Activated T-helper 1 cell treated with anti-CD3 and anti-CD28 coated beads, Interleukin-12 subunit alpha, Interleukin-12 subunit beta, Interleukin-2, Interleukin-4 antibody, amounts not matched to agents 30 ng/mL and 10 ng/mL and 1 ng/mL, durations not matched to agents 14 hours and 24 hours and 36 hours (primary cell): ENCODE measurements at places on chromosomes 2 and 18. TPM values are rescaled to one million over a fixed set of nuclear protein-coding genes. Genes with fewer than 3 reads are reported as not detected.
A peak's percentile ranks its signal among the peaks of the same experiment; 100 is the strongest.

DNA sequence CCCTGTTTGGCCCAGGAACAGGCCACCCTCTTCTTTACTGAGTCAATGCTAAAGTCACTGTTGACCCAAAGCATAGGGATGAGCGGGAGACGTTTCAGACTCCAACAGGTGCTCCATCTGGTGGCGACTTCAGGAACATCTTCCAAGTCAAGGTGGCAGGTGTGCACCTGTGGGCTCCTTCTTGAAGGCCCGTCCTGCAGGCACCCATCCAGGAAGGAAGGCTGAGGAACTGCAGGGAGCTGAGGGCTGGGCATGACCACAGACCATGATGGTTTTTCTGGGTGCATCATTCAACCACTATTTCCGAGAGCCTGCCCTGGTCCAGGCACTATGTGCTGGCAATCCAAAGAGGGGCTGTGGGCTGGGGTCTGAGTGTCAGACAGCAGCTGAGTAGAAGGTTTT, 142.8 kb downstream of the NDUFA10 start:
- H3K27me3 ChIP-seq: peaks cover 7% of the 10 kb centered on the region
- no peak overlapping the region for H3K4me3 ChIP-seq
- H3K27ac ChIP-seq: no peak overlapping the region
- peak; percentile 24 for DNase-seq
- H3K4me1 ChIP-seq: peaks cover 6% of the 10 kb centered on the region

DNA sequence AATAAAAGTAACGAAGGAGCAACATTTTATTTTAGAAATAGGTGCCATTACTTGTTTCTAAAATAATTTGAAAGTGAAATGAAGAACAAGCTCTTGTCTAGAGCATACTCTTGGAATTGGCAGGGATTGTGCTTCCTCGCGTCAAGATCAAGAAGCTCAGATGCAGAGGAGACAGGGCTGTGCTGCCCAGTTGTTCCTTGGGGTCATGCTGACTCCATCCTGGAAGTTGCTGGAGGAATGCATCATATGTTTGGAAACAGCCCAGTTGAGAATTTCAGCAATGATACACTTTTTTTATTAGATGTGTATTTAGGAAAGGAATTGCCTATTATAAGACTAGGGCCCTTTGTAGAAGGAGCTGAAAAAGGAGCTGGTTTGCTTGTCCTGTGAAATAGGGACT, 17.2 kb downstream of the LTBP1 start:
- H3K36me3 ChIP-seq: no peaks in the 10 kb centered on the region
- H3K27me3 ChIP-seq: peaks cover 7% of the 10 kb centered on the region
- DNase-seq: no peak
- H3K4me1 ChIP-seq: no peaks in the 10 kb centered on the region
- H3K4me3 ChIP-seq: no peak overlapping the region
- H3K27ac ChIP-seq: no peak overlapping the region

DNA sequence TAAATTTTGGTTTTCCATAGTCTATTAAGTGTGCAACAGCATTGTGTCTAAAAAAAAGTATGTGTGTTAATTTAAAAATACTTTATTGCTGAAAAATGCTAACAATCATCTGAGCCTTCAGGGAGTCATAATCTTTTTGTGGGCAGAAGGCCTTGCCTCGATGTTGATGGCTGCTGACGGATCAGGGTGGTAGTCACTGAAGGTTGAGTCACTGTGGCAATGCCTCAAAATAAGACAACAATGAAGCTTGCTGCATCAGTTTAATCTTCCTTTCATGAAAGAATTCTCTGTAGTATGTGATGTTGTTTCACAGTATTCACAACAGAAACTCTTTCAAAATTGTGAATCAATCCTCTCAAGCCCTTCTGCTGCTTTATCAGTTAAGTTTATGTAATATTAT, 31.3 kb downstream of the HDHD2 start:
- H3K4me1 ChIP-seq: peaks cover 21% of the 10 kb centered on the region
- no peak for DNase-seq
- H3K27ac ChIP-seq: no peak overlapping the region
- H3K36me3 ChIP-seq: peaks cover 24% of the 10 kb centered on the region
- H3K4me3 ChIP-seq: no peak overlapping the region
- no peaks in the 10 kb centered on the region for H3K27me3 ChIP-seq

- no peak for DNase-seq
- no peak overlapping the region for H3K4me3 ChIP-seq
- peaks cover 73% of the 10 kb centered on the region for H3K4me1 ChIP-seq
- H3K36me3 ChIP-seq: peaks cover 12% of the 10 kb centered on the region
Measured at GRCh38 chr2:239292531-239292930, 108.3 kb downstream of the HDAC4 start.

- H3K27ac ChIP-seq: no peak overlapping the region
- no peaks in the 10 kb centered on the region for H3K27me3 ChIP-seq
- peaks cover 7% of the 10 kb centered on the region for H3K36me3 ChIP-seq
- DNase-seq: no peak
- peaks cover 15% of the 10 kb centered on the region for H3K4me1 ChIP-seq
Measured at GRCh38 chr2:73264332-73264606, 20.0 kb downstream of the FBXO41 start.

DNA sequence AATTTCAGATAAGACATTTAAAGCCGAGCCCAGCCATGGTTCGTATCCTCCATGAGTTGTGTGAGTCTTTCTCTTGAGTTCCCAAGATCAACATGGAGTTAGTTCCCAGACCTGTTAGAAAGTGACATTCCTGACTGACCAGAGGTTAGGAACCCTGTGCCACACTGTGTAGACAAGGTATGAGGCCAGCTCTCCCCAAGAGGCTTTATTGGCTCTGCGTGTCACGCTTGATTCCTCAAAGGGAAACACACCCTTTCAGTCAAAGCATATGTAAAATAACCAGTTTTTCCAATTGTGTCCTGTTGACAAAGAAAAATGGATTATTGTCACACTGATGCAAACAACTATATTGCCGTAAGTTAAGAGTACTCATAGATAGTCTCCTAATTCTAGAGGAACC, 1.2 kb downstream of the SULT1C3 start:
- H3K36me3 ChIP-seq: no peaks in the 10 kb centered on the region
- no peaks in the 10 kb centered on the region for H3K4me1 ChIP-seq
- no peak overlapping the region for H3K27ac ChIP-seq
- no peaks in the 10 kb centered on the region for H3K27me3 ChIP-seq
- no peak overlapping the region for H3K4me3 ChIP-seq
- no peak for DNase-seq

DNA sequence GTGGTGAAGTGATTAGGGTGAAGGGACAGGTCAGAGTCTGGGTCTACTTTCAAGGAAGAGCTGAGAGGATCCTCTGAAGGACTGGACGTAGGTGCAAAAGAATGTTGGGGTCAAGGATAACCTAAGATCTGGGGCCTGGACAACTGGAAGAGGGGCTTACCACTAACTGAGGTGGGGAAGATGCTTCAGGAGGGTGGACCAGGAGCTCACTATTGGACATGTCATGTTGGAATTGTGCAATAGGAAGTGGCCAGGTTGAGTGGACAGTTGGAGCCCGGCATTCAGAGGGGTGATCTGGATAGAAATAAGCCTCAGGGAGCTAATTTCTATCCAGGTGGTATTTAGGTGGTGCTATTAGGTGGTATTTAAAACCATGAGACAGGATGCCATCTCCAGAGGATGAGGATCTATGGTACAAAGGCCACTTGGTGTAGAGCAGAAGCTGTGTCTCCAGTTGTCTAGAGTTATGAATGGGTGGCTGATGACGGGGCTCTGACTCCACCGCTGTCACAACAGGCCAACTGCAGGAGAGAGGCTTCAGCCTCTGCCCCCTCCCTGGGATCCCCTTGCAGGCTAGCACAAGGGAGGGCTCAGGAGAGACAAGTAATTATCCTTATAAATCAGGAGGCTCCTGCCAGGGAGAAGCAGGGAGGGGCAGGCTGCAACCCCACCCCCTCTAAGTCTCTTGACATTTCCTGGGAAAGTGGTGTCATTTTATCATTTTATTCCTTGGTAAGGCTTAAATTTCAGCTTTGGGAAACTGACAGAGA, 158.0 kb downstream of the SMAD7 start:
- peaks cover 4% of the 10 kb centered on the region for H3K4me1 ChIP-seq
- no peak for DNase-seq
- H3K36me3 ChIP-seq: no peaks in the 10 kb centered on the region
- H3K27ac ChIP-seq: no peak overlapping the region

DNA sequence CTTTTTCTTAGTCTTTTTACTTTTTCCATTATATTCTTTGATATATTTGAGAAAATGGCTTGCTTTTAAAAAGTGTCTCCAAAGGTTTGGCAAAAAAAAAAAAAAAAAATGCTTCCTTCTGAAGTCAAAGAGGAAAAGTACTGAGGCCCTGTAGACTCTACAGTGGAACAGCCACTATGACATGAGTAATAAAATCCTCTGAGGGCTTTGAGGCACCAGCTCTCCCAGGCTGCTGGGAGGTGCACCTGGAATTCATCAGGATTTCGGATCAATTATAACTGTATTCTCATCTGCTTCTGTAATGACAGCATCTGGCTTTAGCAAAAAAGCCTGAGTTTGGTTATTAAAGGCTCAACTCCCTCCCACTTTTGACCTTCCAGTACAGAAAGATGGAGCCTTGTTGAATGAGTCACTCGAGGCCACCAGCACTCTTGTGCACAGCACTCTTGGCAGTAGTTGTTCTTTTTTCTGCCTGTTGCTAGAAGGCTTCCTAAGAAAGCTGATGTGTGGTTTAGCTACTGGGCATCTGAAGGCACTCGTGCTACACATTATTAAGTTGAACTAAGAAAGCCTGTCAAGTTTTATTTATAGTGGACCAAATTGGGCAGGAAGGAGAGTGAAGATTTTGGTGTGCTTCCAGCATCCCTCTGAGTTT, 131.3 kb downstream of the PRPF40A start:
- H3K4me1 ChIP-seq: no peaks in the 10 kb centered on the region
- H3K27ac ChIP-seq: no peak overlapping the region
- no peak for DNase-seq
- H3K27me3 ChIP-seq: peaks cover 4% of the 10 kb centered on the region

- no peaks in the 10 kb centered on the region for H3K4me1 ChIP-seq
- H3K27me3 ChIP-seq: no peaks in the 10 kb centered on the region
- no peak for DNase-seq
- no peak overlapping the region for H3K27ac ChIP-seq
- H3K4me3 ChIP-seq: no peak overlapping the region
- H3K36me3 ChIP-seq: no peaks in the 10 kb centered on the region
Measured at GRCh38 chr2:185919155-185919554, 180.6 kb downstream of the FSIP2 start.

- no peaks in the 10 kb centered on the region for H3K4me1 ChIP-seq
- DNase-seq: no peak
- no peak overlapping the region for H3K27ac ChIP-seq
- no peak overlapping the region for H3K4me3 ChIP-seq
- H3K36me3 ChIP-seq: peaks cover 2% of the 10 kb centered on the region
- H3K27me3 ChIP-seq: no peaks in the 10 kb centered on the region
Measured at GRCh38 chr2:158667586-158667985, 127.5 kb upstream of the DAPL1 start.

- peaks cover 2% of the 10 kb centered on the region for H3K27me3 ChIP-seq
- peaks cover 22% of the 10 kb centered on the region for H3K4me1 ChIP-seq
- H3K27ac ChIP-seq: no peak overlapping the region
- peak overlapping the region; percentile 84 for H3K4me3 ChIP-seq
- peaks cover 13% of the 10 kb centered on the region for H3K36me3 ChIP-seq
Measured at GRCh38 chr2:241357531-241357930, 1.4 kb downstream of the FARP2 start.

DNA sequence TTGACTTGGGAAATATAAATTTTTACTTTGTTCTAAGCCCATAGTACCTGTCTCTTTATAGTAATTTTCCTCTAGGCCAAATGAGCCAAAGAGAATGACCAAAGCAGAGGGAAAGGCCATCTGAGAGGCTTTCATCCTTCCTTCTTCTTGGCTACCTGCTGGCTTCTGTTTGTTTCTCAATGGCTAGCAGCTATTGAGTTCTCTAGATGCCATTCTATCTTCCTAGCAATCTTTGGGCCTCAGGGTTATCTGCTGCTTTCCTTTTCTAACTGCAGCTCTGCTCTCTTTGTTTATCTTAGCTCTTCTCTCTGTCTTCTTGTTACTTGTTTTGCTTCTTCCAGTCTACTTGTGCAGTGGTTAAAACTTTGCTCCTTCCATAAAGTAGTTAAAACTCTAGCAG, 601.1 kb upstream of the NRXN1 start:
- DNase-seq: no peak
- no peak overlapping the region for H3K27ac ChIP-seq
- no peaks in the 10 kb centered on the region for H3K27me3 ChIP-seq
- no peak overlapping the region for H3K4me3 ChIP-seq
- no peaks in the 10 kb centered on the region for H3K36me3 ChIP-seq
- H3K4me1 ChIP-seq: no peaks in the 10 kb centered on the region

GRCh38 chr2:142980246-142981068, 103.0 kb downstream of the KYNU start:
- H3K4me1 ChIP-seq: no peaks in the 10 kb centered on the region
- H3K27me3 ChIP-seq: peaks cover 22% of the 10 kb centered on the region
- H3K27ac ChIP-seq: no peak overlapping the region
- DNase-seq: no peak

DNA sequence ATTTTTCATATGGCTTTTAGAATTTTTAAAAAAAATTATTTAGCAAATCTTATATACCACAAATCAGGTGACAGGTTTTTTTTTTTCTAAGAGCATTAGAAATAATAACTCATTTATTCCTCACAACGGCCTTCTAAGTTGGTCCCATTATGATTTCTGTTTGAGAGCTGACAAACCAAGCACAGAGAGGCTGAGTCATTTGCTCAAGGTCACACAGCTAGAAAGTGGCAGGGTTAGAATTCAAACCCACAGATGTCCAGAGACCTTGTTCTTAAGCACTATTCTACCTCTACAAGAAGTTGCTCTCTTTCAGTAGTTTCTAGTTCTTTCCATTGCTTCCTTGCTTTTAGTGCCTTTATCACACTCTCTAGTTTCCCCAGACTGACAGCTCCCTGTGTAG, 28.8 kb upstream of the LPIN1 start:
- no peak for DNase-seq
- H3K4me1 ChIP-seq: peaks cover 6% of the 10 kb centered on the region
- peaks cover 43% of the 10 kb centered on the region for H3K27me3 ChIP-seq
- H3K36me3 ChIP-seq: no peaks in the 10 kb centered on the region
- no peak overlapping the region for H3K4me3 ChIP-seq

GRCh38 chr2:26666671-26667070, 25.5 kb upstream of the CIB4 start:
- no peak for DNase-seq
- H3K36me3 ChIP-seq: no peaks in the 10 kb centered on the region
- peaks cover 19% of the 10 kb centered on the region for H3K27me3 ChIP-seq
- H3K27ac ChIP-seq: no peak overlapping the region
- no peaks in the 10 kb centered on the region for H3K4me1 ChIP-seq

DNA sequence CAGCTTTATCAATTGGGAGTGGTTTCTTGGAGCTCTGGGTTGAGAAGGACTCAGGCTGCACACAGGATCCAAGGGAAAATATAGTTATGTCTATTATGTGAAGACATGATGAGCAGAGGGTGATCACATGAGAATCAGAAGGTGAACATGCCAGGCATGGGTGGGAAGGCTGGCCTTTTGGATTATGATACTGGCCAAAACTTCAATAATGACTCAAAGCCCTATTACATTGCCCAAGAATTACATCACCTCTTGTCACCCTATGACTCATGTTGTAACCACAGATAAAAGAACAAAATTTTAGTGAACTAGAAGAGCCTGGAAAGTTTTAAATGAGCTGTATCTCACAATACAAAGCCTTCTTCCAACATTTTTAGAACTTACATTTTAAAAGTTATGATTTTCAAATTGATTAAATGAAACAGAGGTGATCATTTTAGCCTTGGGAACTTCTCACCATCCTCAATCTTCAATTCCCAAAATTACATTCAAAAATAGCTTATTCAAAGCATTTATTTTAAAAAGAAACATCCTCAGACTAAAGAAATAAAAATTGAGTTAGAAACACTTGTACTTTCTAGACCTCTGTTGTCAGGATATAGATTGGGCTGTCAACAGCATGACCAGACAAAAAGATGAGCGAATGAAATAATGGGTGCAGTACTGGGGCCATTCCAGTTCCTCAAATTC, 428.3 kb downstream of the MBD2 start:
- no peaks in the 10 kb centered on the region for H3K4me1 ChIP-seq
- H3K4me3 ChIP-seq: no peak overlapping the region
- no peak for DNase-seq
- no peaks in the 10 kb centered on the region for H3K27me3 ChIP-seq

SPEG gene
- total RNA-seq: 0.13 TPM in 1 of 2 replicates, not detected in the other

GRHL1 gene
- 1.4 and 1.5 TPM in 2 replicates for total RNA-seq

NTSR2 gene
- not detected in 2 replicates for total RNA-seq
